NCI-H2029 (cell line): ENCODE measurements at places on chromosomes 1 and 21.
A peak's percentile ranks its signal among the peaks of the same experiment; 100 is the strongest.

DNA sequence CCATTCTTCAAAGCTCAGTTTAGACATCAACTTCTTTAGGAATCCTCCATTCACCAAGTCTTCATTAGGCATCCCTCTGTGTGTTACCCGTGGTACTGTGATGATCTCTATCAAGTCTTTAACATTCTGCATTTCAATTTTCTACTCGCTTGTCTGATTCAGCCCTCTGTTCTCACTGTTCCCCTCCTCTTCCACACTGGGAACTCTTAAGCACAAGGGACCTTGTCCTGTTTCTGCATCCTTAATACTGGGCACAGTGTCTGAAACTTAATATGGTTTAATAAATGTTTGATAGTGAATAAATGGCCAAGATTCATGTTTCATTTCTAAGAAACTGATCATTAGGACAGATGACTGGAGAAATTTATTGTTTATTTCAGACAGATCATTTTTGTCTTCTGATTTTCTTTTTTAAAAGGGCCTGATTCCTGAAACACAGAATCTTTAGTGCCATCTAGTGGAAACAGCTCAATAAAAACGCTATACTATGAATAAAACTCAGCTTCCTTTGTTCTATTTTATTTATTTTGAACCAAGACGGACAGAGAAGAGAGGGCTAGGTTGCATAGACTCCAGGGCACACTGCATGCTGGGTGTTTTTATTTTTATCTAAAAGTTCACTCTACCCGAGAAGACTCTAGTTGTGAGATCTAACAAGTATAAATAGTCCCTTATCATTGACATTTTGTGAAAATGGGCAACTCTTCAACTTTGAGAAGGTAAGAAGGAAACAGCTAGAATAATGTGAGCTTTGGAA is 7.0 kb upstream of the TRIM45 start:
- DNase-seq, result peak; percentile 15

GRCh38 chr1:178417858-178418257 is 78.9 kb downstream of the CLEC20A start:
- no peak for DNase-seq

DNA sequence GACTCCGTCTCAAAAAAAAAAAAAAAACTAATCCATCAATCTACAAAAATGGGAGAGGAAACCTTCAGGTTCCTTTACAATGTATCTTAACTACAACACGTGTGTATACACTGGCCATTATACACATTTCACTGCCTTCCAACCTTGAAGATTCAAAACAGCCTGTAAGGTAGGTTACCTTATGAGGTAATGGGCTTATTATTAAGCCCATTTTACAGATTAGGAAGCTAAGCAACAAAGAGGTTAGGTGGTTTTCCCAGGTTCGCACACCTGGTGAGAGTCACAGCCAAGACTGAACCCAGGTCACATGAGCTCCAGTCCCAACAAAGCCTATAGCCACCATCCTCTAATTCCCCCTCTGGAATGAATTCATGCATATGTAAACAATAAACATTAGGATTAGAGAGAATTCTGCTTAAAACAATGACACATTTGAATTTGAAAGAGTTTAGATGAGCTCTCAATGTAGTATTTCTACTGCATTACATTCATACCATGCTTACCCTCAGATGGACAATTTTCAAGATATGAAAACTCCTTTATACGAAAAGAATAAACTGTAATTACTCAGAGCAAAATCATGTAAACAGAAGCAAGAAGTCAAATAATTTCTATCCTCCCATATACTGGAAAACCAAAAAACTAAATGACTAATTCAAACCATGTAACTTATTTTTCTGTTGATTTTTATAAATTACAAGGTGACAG is 54.8 kb downstream of the EIF4G3 start:
- no peak for DNase-seq

GRCh38 chr21:40057331-40057730 is 190.1 kb downstream of the PCP4 start:
- no peak for DNase-seq

- DNase-seq, result no peak
These were observed 132.4 kb downstream of the EDEM3 start for GRCh38 chr1:184622136-184622823.

- no peak for DNase-seq
These were observed 237.1 kb upstream of the PLD5 start for GRCh38 chr1:242761556-242761955.

DNA sequence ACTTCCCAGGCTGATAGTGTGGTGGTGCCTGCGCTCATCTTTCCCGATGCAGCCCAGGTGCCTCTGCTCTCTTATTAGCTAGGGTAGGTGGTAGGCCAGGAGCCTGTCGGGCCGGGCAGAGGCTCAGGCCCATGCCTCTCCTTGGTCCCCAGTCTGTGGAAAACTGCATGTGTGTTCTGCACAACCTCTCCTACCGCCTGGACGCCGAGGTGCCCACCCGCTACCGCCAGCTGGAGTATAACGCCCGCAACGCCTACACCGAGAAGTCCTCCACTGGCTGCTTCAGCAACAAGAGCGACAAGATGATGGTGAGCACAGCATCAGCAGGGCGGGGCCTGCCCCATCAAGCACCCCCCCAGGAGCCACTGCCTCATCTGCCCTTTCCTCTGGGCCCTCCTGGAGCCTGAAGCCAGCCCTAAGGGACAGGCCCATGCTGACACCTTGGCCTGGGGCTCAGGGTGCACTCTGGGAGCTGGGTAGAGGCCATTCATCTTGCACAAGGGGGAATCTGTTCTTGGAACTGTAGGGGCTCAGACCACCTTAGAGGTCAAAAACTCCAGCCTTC is 38.6 kb downstream of the PKP1 start:
- DNase-seq, result no peak

- DNase-seq, result no peak
These were observed 94.6 kb downstream of the IGSF21 start for GRCh38 chr1:18201997-18202719.

GRCh38 chr1:89939693-89940438 is 55.0 kb upstream of the ZNF326 start:
- DNase-seq, result no peak

DNA sequence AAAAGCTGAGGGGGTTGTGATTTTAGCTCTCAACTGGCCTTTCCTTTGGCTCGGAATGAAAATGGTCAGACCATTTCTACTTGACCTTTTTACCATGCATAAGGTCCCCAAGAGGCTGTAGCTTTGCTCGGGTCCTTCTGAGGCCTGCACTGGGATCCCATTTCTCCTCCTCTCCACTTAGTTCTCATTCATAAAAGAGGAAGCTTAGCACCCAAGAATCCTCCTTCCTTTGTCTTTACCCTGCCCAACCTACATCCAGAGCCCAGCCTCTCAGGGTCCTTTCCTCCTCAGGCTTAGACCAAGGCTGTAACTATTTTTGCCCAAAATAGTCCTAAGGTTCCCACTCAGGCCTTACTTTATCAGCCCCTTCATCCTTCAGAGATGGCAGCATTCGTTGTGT is 6.0 kb upstream of the SLC27A3 start:
- no peak for DNase-seq

DNA sequence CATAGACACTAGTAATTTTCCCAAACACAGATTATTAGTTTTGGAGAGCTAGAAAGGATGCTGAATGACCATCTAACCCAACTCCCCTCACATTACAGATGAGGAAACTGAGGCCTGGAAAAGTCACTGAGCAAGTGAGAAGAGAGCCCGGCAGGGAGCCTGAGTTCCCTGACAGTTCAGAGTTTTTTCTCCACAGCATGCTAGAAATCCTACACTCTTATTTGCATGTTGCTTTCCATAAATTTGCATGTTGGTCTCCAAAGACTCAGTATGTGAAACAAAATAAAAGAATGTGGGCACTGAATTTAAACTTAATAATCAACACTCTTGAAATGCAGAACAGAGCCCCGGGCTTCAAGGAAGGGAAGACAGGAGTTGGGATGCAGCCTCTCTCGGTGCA is 132.3 kb downstream of the CCDC185 start:
- DNase-seq, result no peak

GRCh38 chr1:163959622-163960021 is 599.4 kb upstream of the PBX1 start:
- no peak for DNase-seq

GRCh38 chr21:26405735-26406361 is 167.2 kb downstream of the CYYR1 start:
- DNase-seq, result no peak

GRCh38 chr1:68028566-68028965 is 21.9 kb downstream of the DIRAS3 start:
- DNase-seq, result no peak
